ENCODE measurements at places on chromosomes 13 and 19.

DNA sequence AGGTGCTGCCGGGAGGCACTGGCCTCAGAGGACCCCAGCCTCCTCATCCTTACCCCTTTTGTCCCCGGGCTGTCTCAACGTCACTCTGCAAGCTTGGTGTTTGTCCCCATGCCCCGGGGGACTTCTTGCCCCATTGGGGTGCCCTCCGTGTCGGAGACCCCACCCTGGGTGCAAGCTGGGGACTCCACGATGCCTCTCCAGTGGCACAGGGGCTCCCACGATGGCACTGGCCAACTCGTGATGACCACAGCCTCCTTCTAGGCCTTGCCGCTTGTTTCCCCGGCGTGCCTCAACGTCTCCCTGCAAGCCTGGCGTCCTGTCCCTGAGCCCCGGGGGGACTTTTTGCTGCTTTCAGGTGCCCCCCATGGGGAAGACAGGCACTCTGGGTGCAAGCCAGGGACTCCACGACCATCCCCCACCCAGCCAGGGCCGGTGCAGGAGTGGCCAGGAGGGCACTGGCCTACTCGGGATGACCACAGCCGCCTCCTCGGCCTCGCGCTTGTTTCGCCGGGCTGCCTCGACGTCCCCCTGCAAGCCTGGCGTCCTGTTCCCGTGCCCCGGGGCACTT, 237.0 kb downstream of the TUBA3C start:
- no peak for DNase-seq

- no peak for DNase-seq
Observed at GRCh38 chr13:66972659-66973058, 257.5 kb downstream of the PCDH9 start.

- DNase-seq: no peak
Observed at GRCh38 chr13:97142452-97142851, 79.7 kb upstream of the MBNL2 start.

GRCh38 chr13:42633495-42633894, 59.5 kb downstream of the TNFSF11 start:
- no peak for DNase-seq

DNA sequence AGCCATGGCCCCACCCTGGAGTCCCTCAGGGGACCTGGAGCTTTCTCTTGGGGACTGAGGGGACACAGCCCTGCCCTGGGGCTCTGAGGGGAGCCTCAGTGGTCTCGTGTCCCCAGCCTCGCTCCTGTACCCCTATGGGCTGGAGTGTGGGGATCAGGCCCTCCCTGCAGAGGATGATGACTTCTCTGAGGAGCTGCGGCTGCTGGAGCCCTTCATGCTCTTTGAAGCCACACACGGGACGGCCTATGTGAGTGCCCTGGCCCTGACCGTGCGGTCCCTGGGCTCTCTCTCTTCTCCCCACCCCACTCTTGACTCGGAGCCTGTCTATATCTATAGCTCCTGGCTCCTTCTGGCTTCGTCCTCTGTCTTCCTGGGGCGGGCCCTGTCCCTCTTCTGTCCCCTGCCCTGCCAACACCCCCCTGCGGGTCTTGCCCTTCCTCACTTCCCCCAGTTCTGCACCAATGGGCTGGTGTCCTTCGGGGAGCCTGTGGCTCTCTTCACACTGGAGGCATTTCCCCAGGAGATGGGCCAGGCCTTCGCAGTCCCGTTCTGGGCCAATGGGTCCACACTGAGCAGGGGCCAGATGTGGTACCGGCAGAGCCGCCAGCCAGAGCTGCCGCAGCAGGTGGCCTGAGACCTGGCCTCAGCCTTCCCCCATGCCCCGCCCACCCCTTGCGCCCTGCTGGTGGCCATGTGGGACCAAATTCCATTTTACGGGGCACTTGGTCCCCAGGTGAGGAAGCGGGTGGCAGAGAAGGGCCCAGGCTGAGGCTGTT, 33.1 kb downstream of the HPN start:
- no peak for DNase-seq
